ENCODE measurements at places on chromosomes 11 and 22.

DNA sequence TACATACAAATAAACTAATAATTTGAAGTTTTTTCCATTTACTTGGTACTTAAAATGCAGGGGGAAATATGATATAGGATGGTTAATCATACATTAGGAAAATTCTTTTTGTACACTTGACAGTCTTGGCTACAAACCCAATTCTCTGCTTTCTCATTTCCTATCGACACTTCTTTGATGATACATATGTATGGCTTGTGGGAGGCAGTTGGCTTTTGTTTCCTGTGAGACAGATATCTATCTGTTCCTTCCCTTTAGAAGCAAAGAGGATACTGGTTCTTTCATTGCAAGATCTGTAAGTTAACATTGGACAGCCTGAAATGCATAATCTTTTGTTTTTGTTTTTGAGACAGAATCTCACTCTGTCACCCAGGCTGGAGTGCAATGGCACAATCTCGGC, 47.9 kb upstream of the ADORA2A start:
- no peak for DNase-seq

- DNase-seq, result no peak
These were observed 49.3 kb upstream of the MPPED2 start for GRCh38 chr11:30635401-30635989.

DNA sequence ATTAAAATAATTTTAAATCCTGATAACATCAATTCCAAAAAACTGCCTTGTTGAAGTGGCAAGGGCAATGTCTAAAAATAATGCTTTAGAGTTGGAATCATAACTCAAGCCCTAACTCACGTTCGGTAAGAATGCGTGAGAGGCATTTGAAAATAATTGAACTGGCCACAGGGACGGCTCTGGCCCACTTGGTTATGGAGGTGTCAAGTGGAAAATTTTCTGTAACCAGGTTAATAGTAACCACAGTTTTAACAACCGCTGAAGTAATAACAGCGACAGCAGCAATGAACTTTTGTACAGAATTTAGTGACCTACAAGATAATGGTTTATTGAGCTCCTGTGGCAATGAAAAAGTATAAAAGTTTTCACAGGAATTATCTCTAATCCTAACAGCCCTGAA, 79.4 kb downstream of the ETS1 start:
- DNase-seq, result no peak

DNA sequence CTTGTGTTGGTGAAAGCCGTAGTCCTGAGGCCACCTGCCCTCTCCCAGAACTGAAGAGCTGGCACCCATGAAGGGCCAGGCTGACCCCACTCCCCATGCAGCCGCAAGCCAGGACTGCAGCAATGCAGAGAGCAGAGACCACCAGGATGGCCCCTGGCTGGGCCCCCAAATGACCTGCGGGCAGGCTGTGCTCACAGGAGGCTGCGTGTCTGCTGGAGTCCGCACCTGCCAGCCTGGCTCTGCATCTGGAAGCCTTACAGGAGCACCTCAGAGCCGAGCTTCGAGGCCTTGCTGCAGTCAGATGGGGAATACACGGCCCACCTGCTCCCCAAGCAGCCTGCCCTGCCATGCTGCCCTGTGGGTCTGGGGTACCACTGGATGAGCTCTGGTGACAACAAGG, 1336.8 kb downstream of the TBC1D22A start:
- DNase-seq, result no peak

DNA sequence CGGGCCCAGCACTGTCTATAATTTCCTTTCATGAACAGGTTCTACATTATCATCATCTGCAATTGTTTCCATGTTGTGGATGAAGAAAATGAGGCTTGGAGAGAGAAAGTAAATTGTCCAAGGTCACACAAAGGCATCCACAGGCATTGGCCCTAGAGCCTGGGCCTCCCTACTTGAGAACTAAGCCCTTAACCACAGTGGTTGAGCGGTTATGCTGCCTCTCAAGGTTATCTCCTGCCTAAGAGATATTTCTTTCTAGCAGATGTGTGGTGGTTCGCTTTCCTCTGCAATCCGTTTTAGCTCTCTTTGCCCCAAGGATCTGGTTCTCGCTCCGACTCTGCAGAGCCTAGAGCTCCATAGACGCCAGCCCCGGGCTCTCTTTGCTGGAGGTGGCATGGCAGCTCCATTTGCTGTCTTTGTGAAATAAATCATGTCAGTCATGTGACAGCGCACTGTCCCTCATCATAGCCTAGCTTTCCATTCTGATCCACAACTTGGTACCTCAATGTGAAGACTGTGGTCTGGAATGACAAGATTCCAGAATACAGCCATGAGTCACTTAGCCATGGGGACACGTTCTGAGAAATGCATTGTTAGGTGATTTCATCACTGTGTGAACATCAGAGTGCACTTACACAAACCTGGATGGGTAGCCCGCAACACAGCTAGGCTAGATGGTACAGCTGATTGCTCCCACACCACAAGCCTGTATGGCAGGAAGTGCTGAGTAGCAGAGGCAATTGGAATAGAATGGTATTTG, 27.2 kb downstream of the RPS6KA4 start:
- no peak for DNase-seq

- DNase-seq, result no peak
These were observed 39.1 kb upstream of the SLC35C1 start for GRCh38 chr11:45765836-45766235.

DNA sequence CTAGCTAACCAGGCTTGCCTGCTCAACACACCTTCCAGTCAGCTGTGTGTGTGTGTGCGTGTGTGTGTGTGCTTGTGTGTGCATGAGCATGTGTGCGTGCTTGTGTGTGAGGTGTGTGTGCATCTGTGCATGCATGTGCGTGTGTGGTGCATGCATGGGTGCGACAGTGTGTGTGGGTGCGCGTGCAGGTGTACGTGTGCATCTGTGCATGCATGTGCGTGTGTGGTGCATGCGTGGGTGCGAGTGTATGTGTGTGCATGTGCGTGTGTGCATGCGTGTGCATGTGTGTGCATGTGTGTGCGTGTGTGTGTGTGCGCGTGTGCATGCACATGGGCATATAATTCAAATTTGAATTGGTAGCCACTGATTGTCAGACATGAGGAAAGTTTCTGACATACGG, 10.5 kb upstream of the TP53AIP1 start:
- DNase-seq, result no peak

DNA sequence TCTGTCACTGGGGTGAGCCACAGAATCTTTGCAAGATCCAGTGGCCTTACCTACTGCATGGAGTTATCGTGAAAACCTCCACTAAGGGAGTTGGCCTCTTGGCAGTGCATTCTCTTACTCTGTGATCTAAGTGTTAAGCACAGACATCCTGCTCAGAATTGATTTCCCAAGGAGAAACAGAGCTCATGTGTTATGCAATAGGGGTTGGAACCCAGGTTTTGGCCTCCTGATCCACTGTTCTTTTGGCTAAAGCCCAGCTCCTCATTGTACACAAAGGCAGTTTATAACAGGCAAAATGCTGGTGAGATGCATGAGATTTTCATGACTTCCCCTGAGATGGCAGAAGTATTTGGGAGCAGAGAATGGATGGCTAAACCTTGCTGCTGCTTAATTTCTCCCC, 11.8 kb downstream of the DTX4 start:
- no peak for DNase-seq

- no peak for DNase-seq
These were observed 87.6 kb downstream of the UVRAG start for GRCh38 chr11:75902631-75903030.

DNA sequence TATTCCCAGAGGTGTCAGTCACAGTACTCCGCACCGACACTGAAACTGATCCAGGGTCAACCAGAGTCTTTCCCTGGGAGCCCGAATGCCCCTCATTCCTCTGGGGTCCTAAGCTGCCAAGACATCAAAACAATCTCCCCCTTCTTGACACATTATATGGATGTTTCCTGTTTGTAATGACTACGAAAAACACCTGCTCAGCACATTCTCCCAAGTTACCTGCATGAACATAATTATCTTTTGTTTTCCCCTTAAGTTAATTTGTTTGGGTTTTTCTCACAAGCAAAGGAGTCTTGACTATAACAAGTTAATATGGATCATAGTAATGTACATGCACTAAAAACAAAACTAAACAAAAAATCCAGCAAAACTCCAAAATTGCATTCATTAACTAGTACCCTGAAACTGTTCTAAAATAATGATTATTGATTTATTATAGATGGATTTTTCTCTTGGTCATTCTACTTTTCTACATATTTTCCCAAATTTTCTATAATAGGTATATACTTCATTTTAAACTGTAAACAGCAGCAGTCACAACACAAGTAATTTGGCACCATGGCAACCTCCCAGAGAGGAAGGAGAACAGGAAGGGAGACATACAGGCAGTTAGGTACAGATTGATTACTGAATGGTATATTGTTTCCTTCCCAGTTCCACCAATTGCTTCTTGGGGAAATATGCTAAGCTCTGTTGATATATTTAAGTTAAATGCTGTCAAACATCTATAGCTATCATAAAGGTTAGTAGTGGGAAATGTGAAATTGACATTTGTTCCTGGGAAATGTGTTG, 631.5 kb downstream of the METTL15 start:
- no peak for DNase-seq

DNA sequence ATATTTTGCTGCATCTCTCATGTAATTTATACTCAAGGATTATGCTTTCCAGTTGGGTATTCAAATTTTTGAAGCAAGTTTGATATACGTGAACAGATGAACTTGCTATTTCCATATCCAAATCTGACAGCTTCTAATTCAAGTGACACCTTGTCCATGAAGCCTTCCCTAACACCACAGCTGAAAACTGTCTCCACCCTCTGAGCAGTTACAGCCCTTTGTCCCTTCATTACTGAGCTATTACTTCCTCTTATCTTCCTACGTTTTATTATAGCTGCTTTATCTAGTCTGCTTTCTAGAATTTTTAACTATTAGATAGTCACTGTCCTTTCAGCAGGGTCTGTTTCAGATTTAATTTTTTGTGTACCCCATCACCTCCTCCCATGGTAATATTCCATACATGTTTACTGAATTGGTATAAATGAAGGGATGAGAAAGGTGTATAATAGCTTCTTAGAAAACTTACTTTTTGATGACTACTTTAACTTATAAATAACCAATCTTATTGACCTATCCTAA, 13.3 kb upstream of the PRSS23 start:
- no peak for DNase-seq

- DNase-seq, result no peak
These were observed 100.5 kb downstream of the PDHX start for GRCh38 chr11:35016916-35017315.

GRCh38 chr11:87116185-87116584, 78.5 kb downstream of the TMEM135 start:
- no peak for DNase-seq

- DNase-seq, result no peak
These were observed 195.6 kb downstream of the GRIK4 start for GRCh38 chr11:120707098-120707497.

- no peak for DNase-seq
These were observed 29.9 kb upstream of the MOB2 start for GRCh38 chr11:1516273-1517067.

DNA sequence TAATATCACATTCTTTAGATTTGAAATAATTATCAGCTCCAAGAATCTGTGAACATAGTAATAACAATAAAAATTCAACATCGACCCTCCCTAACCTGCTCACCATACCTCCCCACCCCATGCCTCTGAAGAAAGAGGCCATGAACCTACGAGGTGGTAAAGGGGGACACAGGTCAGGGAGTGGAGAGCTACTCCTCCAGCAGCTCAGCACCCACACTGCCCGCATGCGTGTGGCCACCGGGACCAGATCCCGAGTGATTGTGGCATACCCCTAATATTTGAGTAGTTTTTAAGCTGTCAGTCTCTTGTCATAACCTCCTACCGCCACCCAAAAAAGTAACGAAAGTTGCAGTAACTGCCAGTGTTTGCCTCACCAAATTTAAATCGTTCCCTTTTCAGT, 16.8 kb upstream of the ADSL start:
- no peak for DNase-seq

DNA sequence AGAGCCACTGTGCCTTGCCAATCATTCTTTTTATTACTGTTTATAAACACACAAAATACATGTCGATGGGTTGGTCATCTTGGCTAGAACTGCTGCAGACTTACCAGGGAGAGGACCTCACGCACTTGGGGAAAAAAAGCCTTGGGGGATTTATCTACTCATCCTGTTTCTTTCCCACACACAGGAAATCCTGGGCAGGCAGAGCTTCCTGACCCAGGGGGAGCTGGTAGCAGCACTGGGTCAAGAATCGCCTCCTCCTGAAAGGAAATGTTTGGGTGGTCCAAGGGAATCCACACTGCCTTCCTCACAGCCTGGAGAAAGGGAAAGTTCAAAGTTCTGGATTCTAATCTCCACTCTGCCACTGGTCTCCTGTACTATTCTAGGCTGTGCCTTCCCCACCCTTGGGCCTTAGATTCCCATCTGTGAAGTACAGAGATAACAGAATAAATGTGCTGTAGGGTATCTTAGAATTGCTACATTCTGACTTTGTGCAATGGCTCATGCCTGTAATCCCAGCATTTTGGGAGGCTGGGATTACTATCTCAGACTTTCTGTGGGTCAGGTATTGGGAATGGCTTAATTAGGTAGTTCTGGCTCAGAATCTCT, 31.2 kb upstream of the SMTN start:
- no peak for DNase-seq

DNA sequence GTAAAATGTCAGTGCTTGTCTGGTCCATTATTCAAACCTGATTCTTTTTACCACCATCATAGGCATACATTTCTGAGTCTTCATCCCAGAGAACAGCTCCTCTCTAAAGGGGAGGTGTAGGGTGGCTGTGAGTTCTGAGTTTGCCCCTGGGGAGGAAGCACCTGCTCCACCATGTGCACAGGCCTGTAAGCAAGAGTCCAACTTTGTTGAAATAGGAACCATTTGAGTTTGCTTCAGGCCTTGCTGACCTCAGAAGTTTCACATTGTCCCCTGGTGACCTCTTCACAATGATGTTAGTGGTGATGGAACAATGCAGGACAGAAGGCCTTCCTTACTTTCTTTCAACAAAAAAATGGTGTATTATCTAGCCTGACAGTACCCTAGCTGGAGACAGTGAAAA, 54.6 kb upstream of the TOP3B start:
- DNase-seq, result peak; percentile 20

DNA sequence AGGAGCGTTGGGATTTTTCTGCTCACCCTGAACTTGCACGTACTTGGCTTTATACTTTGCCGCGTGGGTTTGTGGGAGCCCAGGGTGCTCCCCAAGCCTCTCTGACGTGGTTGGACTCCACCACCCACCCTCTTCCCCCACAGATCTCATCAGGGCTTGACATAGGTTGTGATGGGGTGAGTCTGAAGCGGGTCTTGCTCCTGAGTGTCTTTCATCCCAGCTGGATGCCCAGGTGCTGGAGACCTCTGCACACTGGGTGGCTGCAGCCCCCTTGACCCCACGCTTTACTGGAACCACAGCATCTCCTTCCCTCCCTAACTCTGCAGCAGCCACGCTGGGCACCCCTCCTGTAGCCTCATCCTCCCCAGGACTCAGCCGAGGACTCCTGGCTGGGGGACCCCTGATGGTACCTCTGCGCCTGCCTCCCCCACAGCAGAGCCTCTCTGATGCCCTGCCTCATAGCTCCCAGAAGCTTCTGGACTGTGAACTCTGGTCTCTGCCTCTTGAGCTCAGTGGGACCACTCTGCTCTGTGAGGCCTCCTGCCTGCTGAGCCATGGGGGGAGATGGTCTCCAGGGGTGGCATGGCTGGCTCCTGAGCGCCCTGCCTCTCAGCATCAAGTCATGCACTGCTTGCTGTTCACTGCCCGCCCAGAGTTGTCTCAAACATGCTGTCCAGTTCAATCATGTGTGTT, 45.2 kb downstream of the MYEOV start:
- no peak for DNase-seq
